Aorta (tissue), 5 donors: ENCODE measurements at places on chromosomes 3 and 15. TPM values are rescaled to one million over a fixed set of nuclear protein-coding genes. Genes with fewer than 3 reads are reported as not detected.

DNA sequence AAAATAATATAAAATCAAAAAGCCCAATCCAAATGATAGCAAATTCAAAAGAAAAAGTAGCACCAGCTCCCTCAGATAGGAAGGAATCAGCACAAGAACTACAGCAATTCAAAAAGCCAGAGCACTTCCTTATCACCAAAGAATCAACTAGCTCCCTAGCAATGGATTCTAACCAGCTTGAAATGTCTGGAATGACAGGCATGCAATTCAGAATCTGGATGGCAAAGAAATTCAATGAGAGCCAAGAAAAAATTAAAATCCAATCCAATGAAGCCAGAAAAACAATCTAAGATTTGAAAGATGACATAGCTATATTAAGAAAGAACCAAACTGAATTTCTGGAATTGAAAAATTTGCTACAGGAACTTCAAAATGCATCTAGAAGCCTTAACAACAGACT, 1334.4 kb upstream of the ALCAM start:
- no peaks in the 10 kb centered on the region for H3K27me3 ChIP-seq
- H3K4me3 ChIP-seq, result no peak overlapping the region
- DNase-seq, result no peak
- no peak overlapping the region for H3K27ac ChIP-seq
- no peaks in the 10 kb centered on the region for H3K36me3 ChIP-seq

GRCh38 chr15:96351761-96352603, 21.5 kb downstream of the NR2F2 start:
- no peaks in the 10 kb centered on the region for H3K36me3 ChIP-seq
- no peaks in the 10 kb centered on the region for H3K27me3 ChIP-seq
- H3K4me1 ChIP-seq, result no peaks in the 10 kb centered on the region
- H3K27ac ChIP-seq, result no peak overlapping the region
- DNase-seq, result peak; percentile 48

CFAP100 gene
- polyA plus RNA-seq, result not detected

- H3K4me1 ChIP-seq, result no peaks in the 10 kb centered on the region
- no peaks in the 10 kb centered on the region for H3K36me3 ChIP-seq
- DNase-seq, result no peak
- no peak overlapping the region for H3K4me3 ChIP-seq
Observed at GRCh38 chr3:44803298-44803697, 41.7 kb downstream of the KIF15 start.

GRCh38 chr3:113717818-113718217, 21.4 kb upstream of the USF3 start:
- H3K27ac ChIP-seq, result no peak overlapping the region
- DNase-seq, result no peak
- H3K36me3 ChIP-seq, result peaks cover 3% of the 10 kb centered on the region
- no peaks in the 10 kb centered on the region for H3K4me1 ChIP-seq
- H3K4me3 ChIP-seq, result no peak overlapping the region

- no peaks in the 10 kb centered on the region for H3K4me1 ChIP-seq
- H3K27me3 ChIP-seq, result no peaks in the 10 kb centered on the region
- H3K27ac ChIP-seq, result no peak overlapping the region
- DNase-seq, result no peak
- peaks cover 5% of the 10 kb centered on the region for H3K36me3 ChIP-seq
Observed at GRCh38 chr3:98574132-98574531, 19.3 kb downstream of the CPOX start.

- H3K36me3 ChIP-seq, result no peaks in the 10 kb centered on the region
- DNase-seq, result no peak
- no peak overlapping the region for H3K27ac ChIP-seq
Observed at GRCh38 chr3:48320996-48321395, 12.5 kb downstream of the SPINK8 start.

- H3K4me1 ChIP-seq, result no peaks in the 10 kb centered on the region
- no peak overlapping the region for H3K27ac ChIP-seq
- H3K4me3 ChIP-seq, result no peak overlapping the region
- H3K27me3 ChIP-seq, result no peaks in the 10 kb centered on the region
Observed at GRCh38 chr3:53038679-53039375, 7.0 kb downstream of the SFMBT1 start.

DNA sequence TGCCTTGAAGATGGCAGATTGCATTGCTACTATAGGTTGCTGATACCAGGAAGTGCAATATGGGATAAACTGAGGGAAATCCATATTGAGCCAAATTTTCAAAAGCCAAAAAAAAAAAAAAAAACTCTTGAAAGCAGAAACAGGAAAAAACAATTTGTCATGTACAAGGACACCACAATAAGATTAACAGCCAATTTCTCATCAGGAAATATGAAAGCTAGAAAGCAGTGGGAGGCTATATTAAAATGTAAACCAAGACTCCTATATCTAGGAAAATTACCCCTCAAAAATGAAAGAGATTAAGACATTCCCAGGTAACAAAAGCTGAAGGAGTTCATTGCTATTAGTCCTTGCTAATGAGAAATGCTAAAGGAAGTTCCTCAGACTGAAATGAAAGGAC, 462.8 kb upstream of the DPH6 start:
- no peak for DNase-seq
- no peaks in the 10 kb centered on the region for H3K27me3 ChIP-seq
- H3K4me1 ChIP-seq, result no peaks in the 10 kb centered on the region
- H3K27ac ChIP-seq, result no peak overlapping the region
- no peak overlapping the region for H3K4me3 ChIP-seq

DNA sequence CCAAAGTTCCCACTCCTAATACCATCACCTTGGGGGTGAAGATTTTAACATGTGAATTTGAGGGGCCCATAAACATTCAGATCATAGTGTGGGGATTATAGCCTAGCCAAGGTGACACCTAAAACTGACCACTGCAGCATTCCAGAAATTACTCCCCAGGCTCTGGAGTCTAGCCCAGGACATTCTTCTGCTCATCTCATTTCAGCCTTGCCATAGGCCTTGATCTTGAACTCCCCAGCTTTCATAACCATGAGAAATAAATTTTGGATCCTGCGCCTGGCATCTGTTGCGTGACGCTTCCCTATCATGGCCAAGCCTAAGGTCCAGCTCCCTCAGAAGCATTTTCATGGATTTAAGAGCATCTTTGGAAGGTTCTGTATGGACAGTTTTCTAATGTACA, 502.9 kb upstream of the THBS1 start:
- H3K27me3 ChIP-seq, result no peaks in the 10 kb centered on the region
- no peaks in the 10 kb centered on the region for H3K4me1 ChIP-seq
- DNase-seq, result no peak
- no peaks in the 10 kb centered on the region for H3K36me3 ChIP-seq

KATNBL1 gene
- 32.0 TPM for polyA plus RNA-seq

DNA sequence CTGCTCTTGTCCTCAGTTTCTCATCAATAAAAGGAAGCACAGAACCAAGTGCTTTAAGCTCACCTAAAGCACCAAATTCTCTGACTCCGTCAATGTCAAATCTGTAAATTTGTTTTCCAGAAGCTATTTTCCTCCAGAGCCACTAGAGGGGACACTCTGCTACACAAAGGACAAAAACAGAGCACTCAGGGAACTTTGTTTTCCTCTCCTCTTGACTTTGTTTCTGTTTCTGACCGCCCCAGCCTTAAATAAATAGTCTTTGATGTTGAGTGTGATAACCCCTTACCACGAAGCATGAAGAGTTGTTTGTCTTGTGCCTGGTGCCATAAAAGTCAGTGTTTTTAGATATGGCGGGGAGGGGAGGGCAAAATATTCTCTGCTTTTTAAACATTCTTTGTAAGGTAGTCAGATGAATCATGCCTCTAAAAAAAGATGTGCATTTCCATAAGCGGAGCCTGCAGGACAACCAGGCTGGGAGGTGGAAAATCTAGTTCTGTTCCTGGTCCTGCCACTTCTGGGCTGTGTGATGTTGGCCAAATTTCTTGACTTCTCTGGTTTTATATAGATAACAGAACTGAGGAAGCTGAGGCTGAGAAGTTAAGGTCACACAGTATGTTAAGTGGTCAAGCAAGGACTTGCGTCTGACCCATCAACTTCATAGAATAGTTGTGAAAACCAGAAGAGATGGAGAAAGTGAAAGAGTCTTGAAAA, 7.3 kb upstream of the ZBTB38 start:
- no peaks in the 10 kb centered on the region for H3K27me3 ChIP-seq
- H3K4me3 ChIP-seq, result no peak overlapping the region
- peak overlapping the region; percentile 59 for H3K27ac ChIP-seq
- no peaks in the 10 kb centered on the region for H3K36me3 ChIP-seq
